Prostate gland (tissue), 2 donors: ENCODE measurements at places on chromosomes 1 and 21. TPM values are rescaled to one million over a fixed set of nuclear protein-coding genes. Genes with fewer than 3 reads are reported as not detected.
A peak's percentile ranks its signal among the peaks of the same experiment; 100 is the strongest.

DNA sequence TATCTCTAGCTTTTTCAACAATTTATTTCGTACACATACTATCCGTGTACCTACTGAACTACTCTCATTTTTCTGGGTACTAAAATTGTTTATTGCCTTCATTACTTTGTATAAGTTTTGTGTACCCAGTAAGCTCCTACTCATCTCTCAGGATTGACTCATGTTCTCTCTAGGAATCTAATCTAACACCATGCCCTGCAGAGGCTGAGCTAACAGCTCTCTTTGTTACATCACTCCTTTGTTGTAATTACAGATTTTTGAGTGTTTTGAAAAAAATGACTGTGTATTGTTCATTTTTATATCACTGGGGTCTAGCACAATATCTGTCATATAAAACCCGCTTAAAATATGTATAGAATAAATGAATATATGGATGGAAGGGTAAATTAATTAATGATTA is 167.1 kb downstream of the ATP6V1G3 start:
- H3K4me1 ChIP-seq = no peaks in the 10 kb centered on the region
- no peak overlapping the region for H3K4me3 ChIP-seq
- no peak overlapping the region for H3K27ac ChIP-seq
- DNase-seq = no peak

- no peaks in the 10 kb centered on the region for H3K36me3 ChIP-seq
- DNase-seq = peak; percentile 40
- H3K4me1 ChIP-seq = peaks cover 6% of the 10 kb centered on the region
- no peak overlapping the region for H3K4me3 ChIP-seq
- H3K27ac ChIP-seq = peak overlapping the region; percentile 71
These were observed 25.9 kb downstream of the KIRREL1 start for GRCh38 chr1:158019171-158019868.

GRCh38 chr1:16153096-16153998 is 2.5 kb downstream of the EPHA2 start:
- no peaks in the 10 kb centered on the region for H3K36me3 ChIP-seq
- DNase-seq = no peak
- peak overlapping the region; percentile 76 for H3K27ac ChIP-seq
- H3K27me3 ChIP-seq = no peaks in the 10 kb centered on the region
- H3K4me1 ChIP-seq = no peaks in the 10 kb centered on the region

GRCh38 chr1:33327587-33328325 is 6.9 kb upstream of the A3GALT2 start:
- peaks cover 22% of the 10 kb centered on the region for H3K36me3 ChIP-seq
- no peaks in the 10 kb centered on the region for H3K4me1 ChIP-seq

Gene PTPN22
- 0.55 TPM for total RNA-seq

Gene OVAAL
- total RNA-seq = not detected

Gene CYP4B1
- 41.4 TPM for total RNA-seq

Gene SPRR2A
- not detected for total RNA-seq
